ENCODE measurements at places on chromosomes 1 and 21.

GRCh38 chr1:63148825-63149645, 173.3 kb upstream of the FOXD3 start:
- DNase-seq, result peak; percentile 9

DNA sequence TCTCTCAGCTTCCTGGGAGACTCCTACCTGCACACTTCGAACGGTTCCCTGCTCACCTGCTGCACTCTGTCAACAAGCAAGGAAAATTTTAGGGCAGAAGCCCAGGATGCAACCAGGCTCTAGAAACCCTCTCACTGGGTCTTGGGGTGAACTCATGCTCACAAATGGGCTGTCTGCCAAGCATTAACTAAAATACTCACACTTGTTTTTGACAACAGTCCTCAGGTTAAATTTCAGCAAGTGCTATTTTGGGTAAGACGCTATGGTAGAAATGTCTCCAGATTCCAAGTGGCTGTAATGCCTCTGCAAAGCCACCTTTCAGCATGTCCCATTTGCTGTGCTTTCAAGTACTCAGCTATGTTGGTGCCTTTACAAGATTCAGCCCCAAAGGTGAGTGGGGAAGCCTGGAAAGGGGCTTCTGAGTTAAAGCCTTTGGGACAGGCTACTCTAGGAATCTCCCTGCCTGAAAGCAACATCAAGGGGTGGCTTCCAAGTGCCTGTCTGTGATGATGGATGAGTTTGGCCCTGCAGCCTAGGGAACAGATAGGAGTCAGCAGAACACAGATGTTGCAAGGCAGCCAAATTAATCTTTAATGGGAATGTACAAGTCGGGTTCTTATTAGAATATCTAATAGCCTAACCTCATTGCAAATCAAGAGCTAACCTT, 211.9 kb upstream of the SPAG17 start:
- no peak for DNase-seq

DNA sequence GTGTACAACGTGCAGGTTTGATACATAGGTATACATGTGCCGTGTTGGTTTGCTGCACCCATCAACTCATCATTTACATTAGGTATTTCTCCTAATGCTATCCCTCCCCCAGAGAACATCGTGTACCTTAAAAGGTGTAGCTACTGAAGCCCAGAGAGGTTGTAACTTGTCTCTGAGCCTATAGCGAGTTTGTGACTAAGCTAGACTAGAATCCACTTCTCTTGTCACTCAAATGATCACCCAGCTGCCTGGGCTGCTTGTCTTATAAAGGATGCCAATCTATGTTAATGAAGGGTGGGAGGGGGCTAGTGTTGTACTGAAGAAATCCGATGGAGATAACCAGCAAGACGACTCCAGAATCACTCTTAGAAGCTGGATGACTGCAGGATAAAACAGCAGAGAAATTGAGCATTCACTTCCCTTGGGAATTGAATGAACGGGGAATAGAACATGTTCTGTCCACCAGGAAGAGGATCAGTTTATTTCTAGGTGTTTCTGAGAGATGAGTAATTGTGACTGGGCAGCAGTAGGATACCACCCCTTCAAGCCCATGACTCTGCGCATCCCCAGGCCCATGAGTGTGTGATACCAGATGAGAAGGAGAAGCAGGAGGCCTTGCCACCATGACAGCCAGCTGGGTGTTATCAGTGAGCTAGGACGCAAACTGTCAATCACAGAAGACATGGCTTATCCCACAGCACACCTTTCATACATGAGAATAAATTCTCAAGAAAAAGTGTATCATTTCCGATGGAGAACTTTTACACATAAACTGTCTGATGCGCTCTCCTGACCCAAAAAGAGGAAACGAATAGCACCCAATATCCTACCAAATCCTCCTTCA, 390.4 kb downstream of the NTNG1 start:
- no peak for DNase-seq

DNA sequence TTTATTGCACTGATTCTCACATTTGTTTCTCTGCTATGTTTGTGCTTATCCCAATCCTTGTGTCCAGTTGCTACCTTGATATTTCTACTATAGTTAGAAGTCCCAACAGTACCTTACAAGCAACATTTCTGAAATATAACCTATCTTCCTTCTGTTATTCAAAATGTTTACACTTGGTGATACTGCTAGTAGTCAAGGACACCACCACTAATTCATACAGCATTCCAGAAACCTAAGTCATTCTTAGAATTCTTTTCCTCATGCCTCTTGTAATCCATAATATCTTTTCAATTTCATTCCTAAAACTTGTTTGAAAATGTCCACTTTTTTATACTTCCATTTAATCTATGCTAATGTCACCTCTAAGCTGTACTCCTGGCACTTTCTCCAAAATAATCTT, 2132.1 kb downstream of the NCAM2 start:
- no peak for DNase-seq

- DNase-seq, result peak; percentile 76
Measured at GRCh38 chr1:87131809-87132283, 196.8 kb upstream of the LMO4 start.

DNA sequence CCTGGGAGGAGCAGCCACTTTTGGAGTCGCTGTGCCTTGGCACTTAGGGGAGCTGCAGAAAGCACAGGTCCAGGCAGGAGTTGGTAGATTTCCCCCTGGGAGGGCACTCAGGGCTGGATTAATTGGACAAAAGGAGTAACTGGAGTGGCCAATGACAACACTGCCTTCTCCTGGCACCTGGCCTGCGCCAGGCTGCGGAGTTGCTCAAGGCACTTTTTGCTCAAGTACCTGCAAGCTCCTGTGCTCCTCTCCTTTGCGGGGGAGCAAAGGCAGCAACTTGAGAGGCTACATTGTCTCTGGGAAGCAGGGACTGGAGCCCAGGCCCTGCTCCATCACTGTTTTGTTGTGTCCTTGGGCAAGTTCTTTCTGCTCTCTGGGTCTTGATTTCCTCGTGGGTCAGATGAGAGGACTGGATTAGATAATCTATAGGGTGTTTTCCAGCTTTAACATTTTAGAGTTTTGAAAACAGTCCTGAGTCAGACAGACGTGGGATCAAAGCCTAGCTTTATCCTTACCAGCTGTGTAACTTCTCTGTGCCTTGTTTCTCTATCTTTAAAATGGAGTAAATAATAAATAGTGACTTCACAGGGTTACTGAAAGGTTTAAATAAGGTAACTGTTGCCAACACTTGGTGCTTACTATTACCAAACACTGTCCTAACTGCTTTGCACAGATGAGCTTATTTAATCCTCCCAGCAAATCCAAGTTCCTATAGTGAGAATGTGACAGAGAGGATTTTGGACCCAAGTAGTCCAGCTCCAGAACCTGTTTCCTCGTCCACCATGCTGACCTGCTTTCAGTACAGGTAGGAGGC, 18.0 kb upstream of the GRHL3 start:
- DNase-seq, result no peak

GRCh38 chr1:23836037-23836436, 10.8 kb upstream of the HMGCL start:
- DNase-seq, result no peak

DNA sequence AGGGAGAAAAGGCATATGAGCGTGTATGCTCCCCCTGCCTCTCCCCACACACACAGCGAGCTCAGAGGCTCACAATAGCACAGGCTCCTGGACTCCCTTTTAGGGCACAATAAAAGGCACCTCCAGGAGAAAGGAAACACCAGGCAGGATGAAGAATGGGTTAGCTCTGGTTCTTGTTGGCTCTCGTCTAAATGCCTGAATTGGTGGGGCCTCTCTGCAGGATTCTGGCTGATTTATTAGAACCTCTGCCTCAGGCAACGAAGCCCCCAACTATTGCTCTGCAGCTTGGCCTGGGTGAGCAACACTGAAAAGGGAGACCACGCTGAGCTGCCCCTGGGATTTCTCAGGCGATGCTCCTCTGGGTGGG, 590.9 kb upstream of the PLXNA2 start:
- DNase-seq, result no peak

- no peak for DNase-seq
Measured at GRCh38 chr21:14766241-14766640, 220.1 kb upstream of the SAMSN1 start.

DNA sequence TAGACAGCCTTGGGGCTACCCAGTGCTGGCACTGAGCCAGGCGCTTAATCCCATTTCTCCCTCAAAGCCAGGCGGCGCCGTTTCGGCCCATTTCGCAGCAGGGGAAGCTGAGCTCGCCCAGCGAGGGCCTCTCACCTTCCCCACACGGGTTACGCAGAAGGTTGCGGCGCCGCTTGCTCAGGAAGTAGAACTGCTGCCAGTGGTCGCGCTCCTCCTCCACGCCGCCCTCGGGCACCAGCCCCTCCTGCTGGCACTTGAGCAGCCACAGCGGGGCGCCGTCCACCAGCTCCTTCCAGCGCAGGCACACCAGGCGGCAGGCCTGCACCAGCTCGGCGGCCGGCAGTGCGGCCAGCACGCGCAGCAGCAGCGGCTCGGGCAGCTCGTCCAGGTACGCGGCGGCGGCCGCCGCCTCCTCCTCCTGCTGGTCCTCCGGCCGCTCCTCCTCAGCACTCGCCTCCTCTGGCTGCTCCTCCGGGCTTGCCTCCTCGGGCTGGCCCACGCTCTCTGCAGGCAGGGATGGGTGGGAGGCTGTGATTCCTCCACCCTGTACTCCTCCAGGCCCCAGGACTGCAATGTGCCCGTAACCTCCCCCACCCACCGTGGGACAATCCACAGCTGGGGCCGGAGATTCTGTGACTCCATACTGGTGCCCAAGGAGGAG, 3.8 kb downstream of the FBXO2 start:
- DNase-seq, result peak; percentile 87

DNA sequence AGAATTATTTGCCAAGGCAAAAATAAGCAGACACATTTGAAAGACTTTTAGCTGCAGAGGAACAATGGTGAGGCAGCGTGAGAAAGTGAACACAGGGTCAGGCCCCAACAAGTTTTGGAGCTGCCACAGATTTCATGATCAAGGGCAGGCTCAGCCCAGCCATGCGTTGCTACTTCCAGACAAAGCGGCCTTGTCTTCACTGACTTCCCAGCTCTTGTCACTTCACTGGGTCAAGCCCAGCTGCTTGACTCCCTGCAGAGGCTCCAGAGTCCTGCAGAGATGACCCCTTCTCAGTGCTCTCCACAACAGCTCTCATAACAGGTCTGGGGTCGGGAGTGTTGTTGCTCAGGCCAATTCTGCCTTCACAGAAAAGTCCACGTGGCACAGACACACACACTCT, 35.8 kb downstream of the HHAT start:
- DNase-seq, result no peak

GRCh38 chr1:38093569-38094520, 47.3 kb upstream of the POU3F1 start:
- no peak for DNase-seq

- DNase-seq, result no peak
Measured at GRCh38 chr21:36250423-36251075, 69.4 kb upstream of the MORC3 start.

- DNase-seq, result no peak
Measured at GRCh38 chr1:208524925-208525324, 280.7 kb upstream of the PLXNA2 start.

- DNase-seq, result no peak
Measured at GRCh38 chr1:89725011-89725370, 92.1 kb downstream of the LRRC8C start.

DNA sequence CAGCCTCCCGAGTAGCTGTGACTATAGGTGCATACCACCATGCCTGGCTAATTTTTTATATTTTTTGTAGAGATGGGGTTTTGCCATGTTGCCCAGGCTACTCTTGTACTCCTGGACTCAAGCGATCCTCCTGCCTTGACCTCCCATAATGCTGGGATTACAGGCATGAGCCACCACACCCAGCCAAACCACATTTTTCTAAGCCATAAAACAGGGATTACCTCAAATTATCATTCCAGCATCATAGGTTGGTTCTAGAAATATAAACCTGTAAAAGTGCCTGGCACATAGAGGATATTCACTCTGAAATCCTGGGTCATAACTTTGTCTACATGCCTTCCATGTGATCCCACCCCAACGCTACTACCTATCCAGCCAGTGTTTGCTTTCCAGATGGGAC, 59.4 kb upstream of the JAK1 start:
- no peak for DNase-seq

- DNase-seq, result no peak
Measured at GRCh38 chr1:13782634-13783360, 82.8 kb downstream of the PRDM2 start.

DNA sequence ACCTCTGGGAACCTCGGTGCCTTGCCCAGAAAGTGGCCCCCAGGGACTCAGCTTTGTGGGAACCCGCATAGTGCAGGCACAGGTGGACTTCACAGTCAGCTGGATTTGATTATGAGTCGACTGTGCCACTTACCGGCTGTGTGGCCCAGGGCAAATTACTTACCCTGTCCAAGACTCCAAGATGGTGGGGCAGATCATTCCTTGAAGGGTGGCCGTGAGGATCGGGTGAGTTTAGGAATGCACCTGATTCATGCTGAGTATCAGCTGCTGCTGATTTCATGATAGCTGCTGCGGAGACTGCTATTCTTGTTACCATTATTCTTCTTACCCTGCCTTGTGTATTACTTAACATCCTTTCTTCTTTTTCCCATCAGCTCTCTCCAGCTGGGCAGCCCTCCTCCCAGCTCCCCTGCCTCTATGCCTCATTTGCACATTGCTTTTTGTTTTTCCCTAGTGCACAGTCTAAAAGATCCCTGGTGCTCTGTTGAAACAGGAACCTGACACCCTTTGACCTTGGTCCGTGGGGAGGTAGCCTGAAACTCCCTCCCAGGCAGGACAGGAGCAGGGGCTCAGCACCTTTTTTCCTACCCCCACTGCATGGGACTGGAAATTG, 40.5 kb upstream of the FHAD1 start:
- no peak for DNase-seq

DNA sequence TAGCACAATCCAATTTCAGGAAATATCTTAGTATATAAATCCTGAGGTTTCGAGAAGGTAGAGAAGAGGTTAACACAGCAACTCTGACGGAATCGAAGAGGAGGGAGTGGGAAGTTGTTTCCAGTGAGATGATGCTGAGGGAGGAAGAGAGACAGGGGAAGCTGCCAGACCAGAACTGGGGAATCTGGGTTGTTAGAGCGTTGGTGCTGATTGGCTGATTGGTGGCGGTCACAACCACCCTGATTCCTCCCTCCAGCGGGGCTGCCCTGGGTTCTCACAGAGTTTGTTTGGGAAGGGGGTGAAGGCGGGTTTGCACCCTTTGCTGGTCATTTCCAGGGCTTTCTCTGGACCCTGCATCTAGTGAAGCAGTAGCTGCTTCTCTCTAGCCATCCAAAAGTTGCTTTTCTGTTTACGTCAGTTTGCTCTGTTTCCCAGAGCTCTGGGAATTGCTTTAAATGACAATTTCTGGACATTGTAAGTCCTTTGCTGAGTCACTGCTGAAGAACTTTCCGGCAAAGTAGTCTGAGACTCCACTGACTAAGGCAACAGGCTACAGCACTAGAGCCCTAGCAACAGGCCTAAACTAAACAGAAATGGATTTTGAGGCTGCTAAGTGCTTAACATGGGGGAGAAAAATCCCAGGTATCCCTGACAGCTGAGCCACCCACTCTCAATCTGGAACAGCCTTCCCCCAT, 90.1 kb downstream of the TENT5C start:
- no peak for DNase-seq

GRCh38 chr1:157639800-157640199, 41.9 kb upstream of the FCRL4 start:
- no peak for DNase-seq

DNA sequence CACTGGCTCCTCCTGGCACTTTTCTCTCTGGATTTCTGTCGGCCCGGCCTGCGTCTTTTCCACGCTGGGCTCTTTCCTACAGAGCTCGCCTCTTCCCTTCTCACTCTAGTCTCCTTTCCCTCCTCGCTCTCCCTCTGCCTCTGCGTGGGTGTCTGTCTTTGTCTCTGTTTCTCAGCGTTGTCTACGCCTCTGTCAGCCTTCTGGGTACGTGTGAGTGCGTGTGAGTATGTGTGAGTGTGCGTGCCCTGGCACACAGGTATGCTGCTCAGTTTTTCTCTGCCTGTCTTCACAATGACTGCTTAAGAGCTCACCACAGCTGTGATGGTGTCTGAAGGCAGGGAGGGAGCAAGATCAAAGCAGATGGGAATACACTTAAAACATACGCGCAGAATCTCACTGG, 77.7 kb downstream of the KIRREL1 start:
- no peak for DNase-seq
